Calu3 (cell line): ENCODE measurements at places on chromosomes 16 and 17.
A peak's percentile ranks its signal among the peaks of the same experiment; 100 is the strongest.

GRCh38 chr16:26263406-26263805, 571.6 kb downstream of the HS3ST4 start:
- no peak overlapping the region for H3K27ac ChIP-seq
- H3K4me1 ChIP-seq: no peaks in the 10 kb centered on the region
- no peak for DNase-seq
- H3K4me3 ChIP-seq: no peak overlapping the region

GRCh38 chr17:8031950-8032349, 6.9 kb upstream of the ALOX15B start:
- H3K27me3 ChIP-seq: peaks cover 60% of the 10 kb centered on the region
- DNase-seq: no peak
- H3K27ac ChIP-seq: no peak overlapping the region
- H3K4me1 ChIP-seq: peaks cover 8% of the 10 kb centered on the region

DNA sequence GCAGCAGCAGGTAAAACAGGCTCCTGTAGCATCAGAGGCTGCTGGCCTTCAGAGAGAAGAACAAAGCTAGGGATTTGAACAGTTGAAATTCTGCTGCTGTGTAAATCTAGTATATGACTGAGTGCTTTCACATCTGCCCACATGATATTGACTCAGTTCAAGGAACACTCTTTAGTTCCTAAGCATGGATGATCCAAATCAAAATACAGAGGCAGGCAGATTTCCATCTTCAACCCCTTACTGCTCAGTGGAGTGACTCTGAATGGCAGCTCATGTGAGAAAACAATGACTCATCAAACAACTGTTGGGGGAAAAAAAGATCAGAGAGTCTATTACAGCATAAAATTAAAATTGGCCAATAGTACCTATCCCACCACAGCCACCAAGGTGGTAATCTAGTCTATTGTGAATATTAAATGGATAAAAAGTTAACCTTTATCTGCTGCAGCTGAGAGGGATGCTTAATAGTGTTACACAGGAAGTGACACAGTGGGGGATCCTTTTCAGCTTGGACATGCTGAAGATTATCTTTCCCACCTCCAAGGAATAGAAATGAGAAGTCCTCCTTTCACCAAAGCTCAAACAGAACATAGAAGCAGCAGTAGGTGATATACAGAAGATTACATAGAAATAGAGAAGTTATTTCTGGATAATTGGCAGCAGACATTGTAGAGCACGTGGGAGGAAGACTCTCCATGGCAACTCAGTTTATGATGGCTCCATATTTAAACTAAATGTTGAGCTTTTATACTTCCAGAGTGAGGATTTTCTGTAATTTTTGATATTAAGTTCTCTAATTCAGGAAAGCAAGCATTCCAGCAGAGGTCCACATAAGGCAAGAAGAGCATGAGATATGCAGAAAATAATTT, 239.7 kb upstream of the ERCC4 start:
- no peak overlapping the region for H3K4me3 ChIP-seq
- no peak overlapping the region for H3K27ac ChIP-seq
- no peaks in the 10 kb centered on the region for H3K36me3 ChIP-seq
- no peaks in the 10 kb centered on the region for H3K27me3 ChIP-seq
- DNase-seq: no peak

GRCh38 chr17:34171245-34171818, 83.8 kb upstream of the CCL2 start:
- DNase-seq: peak; percentile 61
- no peak overlapping the region for H3K27ac ChIP-seq
- H3K4me3 ChIP-seq: no peak overlapping the region
- H3K4me1 ChIP-seq: no peaks in the 10 kb centered on the region
- H3K27me3 ChIP-seq: peaks cover 88% of the 10 kb centered on the region
- no peaks in the 10 kb centered on the region for H3K36me3 ChIP-seq

DNA sequence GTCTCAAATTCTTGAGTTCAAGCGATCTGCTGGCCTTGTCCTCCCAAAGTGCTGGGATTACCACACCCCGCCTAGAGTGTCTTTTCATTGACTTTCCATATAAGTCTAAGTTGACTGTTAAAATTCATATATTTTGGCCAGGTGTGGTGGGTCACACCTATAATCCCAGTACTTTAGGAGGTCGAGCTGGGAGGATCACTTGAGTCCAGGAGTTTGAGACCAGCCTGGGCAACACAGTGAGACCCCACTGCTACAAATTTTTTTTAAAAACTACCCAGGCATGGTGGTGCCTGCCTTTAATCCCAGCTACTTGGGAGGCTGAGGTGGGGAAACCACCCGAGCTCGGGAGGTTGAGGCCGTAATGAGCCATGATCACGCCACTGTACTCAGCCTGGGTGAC, 21.9 kb upstream of the MRC2 start:
- H3K4me3 ChIP-seq: no peak overlapping the region
- no peaks in the 10 kb centered on the region for H3K36me3 ChIP-seq
- no peaks in the 10 kb centered on the region for H3K4me1 ChIP-seq
- DNase-seq: no peak
- H3K27me3 ChIP-seq: no peaks in the 10 kb centered on the region

- DNase-seq: no peak
- no peak overlapping the region for H3K4me3 ChIP-seq
- H3K4me1 ChIP-seq: peaks cover 31% of the 10 kb centered on the region
These were observed 10.0 kb downstream of the LDHD start for GRCh38 chr16:75106351-75107274.

GRCh38 chr17:77145612-77146245, 5.0 kb downstream of the SEC14L1 start:
- H3K36me3 ChIP-seq: peaks cover 38% of the 10 kb centered on the region
- no peaks in the 10 kb centered on the region for H3K27me3 ChIP-seq
- H3K4me1 ChIP-seq: peaks cover 43% of the 10 kb centered on the region
- DNase-seq: peak; percentile 60
- H3K27ac ChIP-seq: peak overlapping the region; percentile 85

DNA sequence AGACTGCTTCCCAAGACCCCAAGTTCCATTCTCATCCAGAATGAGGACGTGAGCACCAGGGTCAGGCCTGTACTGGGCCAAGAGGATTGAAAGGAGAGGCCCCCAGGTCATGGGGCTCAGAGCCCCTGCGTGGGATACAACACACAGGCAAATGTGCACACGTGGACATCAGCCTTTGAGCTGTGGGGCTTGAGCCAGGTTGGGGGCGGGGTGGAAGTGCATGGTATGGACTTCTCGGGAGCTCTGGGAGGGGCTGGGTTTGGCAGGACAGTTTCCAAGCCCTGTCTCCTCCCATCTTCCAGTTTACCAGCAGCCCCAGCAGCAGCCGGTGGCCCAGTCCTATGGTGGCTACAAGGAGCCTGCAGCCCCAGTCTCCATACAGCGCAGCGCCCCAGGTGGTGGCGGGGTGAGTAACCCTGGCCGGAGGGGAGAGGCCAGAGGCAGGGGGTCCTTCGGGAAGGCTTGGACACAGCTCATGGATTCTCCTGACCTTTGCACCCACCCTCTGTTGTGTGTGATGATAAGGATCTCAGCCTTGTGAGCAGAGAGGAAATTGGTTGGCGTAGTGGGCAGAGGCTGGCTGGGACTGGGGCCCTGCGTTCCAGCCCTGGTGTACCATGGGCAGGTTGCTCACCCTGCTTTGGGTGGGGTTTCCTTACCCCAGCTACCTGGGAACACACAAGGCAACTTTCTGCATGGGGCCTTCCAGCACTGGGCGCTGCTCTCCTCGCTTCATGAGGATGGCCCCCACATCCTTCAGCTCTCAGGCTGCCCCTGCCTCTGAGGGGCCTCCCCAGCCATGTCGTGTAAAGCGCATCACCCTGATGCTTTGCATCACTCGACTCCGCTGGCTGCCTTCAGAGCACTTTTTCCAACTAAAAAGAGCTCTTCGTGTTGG, 10.4 kb upstream of the LASP1NB start:
- no peak overlapping the region for H3K4me3 ChIP-seq
- peak overlapping the region; percentile 5 for H3K27ac ChIP-seq
- no peak for DNase-seq
- peaks cover 88% of the 10 kb centered on the region for H3K36me3 ChIP-seq

GRCh38 chr16:50027829-50028228, 2.8 kb downstream of the CNEP1R1 start:
- no peak for DNase-seq
- peaks cover 26% of the 10 kb centered on the region for H3K36me3 ChIP-seq
- no peaks in the 10 kb centered on the region for H3K27me3 ChIP-seq
- no peak overlapping the region for H3K27ac ChIP-seq

- no peaks in the 10 kb centered on the region for H3K4me1 ChIP-seq
- peaks cover 39% of the 10 kb centered on the region for H3K27me3 ChIP-seq
- H3K4me3 ChIP-seq: no peak overlapping the region
- H3K36me3 ChIP-seq: peaks cover 4% of the 10 kb centered on the region
These were observed 121.3 kb upstream of the GSE1 start for GRCh38 chr16:85491798-85492294.

DNA sequence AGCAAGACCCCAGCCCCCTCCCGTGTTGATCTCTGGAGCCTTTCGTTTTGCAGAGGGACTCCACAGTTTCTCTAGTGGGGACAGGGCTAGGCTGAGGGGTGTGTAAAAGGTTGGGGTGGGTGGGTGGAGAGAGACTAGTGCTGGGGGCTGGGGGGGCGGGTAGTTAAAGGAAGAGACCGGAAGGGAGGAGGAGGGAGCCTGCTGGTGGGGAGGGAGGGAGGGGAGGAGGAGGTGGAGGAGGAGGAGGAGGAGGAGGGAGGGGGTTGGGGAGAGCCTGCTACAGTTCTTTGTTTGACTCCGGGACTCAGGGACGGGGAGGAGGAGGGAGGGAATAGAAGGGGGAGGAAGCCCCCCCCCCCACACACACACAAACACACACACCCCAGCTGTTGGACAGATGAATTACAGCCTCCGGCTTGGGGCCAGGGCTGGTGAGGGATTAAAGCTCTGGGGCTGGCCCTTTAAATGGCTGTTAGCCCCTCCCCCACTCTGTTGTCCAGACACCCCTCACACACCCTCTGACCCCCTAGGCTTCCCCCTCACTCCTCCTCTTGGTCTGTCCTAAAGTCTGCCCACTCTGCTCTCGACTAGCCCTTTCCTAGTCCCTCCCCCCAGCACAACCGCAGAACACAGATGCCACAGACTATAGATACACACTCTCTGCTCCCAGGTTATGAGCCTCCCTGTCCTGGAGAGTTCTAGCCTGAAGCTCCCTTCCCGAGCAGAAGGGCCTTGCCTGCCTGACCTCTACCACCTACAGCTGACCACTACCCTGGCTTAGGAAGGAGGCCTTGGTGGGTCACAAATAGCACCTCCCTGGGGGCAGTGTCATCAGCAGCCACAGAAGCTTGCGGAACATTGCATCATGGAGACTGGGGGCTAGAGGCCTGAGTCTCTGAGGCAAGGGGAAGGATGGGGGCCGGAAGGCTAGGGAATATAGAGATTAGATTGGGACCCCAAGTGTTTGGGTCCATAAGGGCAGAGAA, 4.4 kb downstream of the KDM6B start:
- peaks cover 5% of the 10 kb centered on the region for H3K27me3 ChIP-seq
- peaks cover 95% of the 10 kb centered on the region for H3K36me3 ChIP-seq
- peaks cover 54% of the 10 kb centered on the region for H3K4me1 ChIP-seq
- no peak for DNase-seq

- no peaks in the 10 kb centered on the region for H3K27me3 ChIP-seq
- peaks cover 4% of the 10 kb centered on the region for H3K36me3 ChIP-seq
- peak overlapping the region; percentile 33 for H3K4me3 ChIP-seq
- peak overlapping the region; percentile 34 for H3K27ac ChIP-seq
- DNase-seq: peak; percentile 70
- H3K4me1 ChIP-seq: peaks cover 20% of the 10 kb centered on the region
These were observed 13.7 kb downstream of the PITPNC1 start for GRCh38 chr17:67390646-67391361.

DNA sequence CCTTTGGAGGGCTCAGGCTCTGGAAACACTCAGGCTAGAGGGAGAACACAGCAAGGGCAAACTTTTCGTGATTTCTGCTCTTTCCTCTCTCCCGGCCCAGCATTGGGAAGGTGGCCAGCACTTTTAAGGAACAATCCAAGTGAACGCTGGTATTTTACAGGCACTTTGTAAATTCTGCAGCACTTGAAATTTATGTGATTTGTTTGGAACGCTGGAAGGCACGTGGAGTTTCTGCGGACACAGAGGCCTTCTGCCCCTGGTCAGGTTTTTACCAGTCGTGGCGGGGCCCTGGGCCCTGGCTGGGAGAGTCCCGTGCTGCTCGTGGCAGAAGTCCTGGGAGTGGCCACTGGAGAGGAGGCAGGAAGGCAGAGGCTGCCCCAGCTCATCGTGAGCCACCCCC, 188.6 kb downstream of the ENGASE start:
- peaks cover 99% of the 10 kb centered on the region for H3K27me3 ChIP-seq
- H3K4me3 ChIP-seq: no peak overlapping the region
- no peaks in the 10 kb centered on the region for H3K4me1 ChIP-seq
- no peak overlapping the region for H3K27ac ChIP-seq

DNA sequence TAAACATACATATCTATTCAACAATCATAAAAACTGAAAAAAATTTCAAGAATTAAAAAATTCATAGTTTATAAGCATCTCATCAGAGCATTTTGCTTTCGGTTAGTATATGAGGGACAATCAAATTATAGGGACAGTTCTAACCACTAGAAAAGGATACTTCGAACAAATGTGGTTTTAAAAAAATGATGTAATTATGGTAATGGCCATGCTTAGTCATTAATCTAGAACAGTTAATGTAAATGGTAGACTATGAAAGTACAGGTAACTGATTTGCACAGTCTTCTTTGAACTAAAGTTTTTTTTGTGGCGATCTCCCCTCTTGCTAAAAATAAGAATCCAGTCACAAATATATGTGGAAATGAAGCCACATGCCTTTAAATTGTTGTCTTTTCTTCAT, 63.5 kb upstream of the PHOSPHO1 start:
- H3K4me3 ChIP-seq: no peak overlapping the region
- no peaks in the 10 kb centered on the region for H3K4me1 ChIP-seq
- H3K36me3 ChIP-seq: peaks cover 19% of the 10 kb centered on the region
- DNase-seq: no peak
- H3K27me3 ChIP-seq: no peaks in the 10 kb centered on the region
- no peak overlapping the region for H3K27ac ChIP-seq

GRCh38 chr17:17913695-17914332, 58.4 kb downstream of the TOM1L2 start:
- peak overlapping the region; percentile 57 for H3K27ac ChIP-seq
- H3K4me3 ChIP-seq: peak overlapping the region; percentile 40
- no peaks in the 10 kb centered on the region for H3K27me3 ChIP-seq
- peaks cover 15% of the 10 kb centered on the region for H3K4me1 ChIP-seq

- no peak overlapping the region for H3K4me3 ChIP-seq
- peaks cover 11% of the 10 kb centered on the region for H3K4me1 ChIP-seq
- H3K36me3 ChIP-seq: peaks cover 7% of the 10 kb centered on the region
These were observed 21.5 kb downstream of the ABCC1 start for GRCh38 chr16:15970743-15971439.
